ENCODE measurements at places on chromosomes 5 and 9.

DNA sequence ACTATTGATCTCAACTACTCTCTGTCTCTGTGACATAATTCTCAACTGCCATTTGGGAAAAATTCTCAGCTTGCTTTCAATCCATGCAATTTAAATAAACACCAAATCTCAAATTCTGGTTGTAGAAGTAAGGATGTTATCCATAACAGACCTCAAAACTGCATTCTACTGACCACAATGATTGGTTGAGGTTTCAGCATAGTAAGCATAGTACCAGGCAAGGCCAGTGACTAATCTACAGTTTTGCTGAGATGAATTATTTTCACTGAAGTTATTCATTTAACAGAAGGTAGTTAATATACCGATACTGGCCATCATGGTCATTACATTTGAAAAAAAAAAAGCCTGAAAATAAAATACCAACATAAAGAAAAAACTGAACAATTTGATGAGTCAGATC, 488.0 kb upstream of the CDH18 start:
- no peak for DNase-seq

GRCh38 chr5:148626081-148626613, 28.2 kb downstream of the HTR4 start:
- DNase-seq, result no peak

DNA sequence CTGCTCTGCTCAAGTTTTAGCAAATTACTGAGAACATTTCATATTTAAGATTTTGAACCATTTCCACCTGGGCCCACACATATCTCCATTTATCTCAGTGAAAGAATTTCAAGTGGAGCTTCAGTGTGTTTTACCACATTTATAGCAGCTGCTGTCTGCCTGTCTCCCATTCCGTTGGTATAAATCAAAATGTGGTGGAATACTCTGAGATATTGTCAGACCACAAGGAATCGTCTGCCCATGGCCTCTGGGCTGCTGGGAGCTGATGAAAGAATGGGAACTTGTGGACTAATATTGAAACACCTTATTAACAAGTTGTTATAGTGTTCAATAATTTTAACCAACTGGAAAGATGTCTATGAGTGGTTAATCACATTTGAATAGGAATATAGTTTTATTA, 33.3 kb downstream of the MAST4 start:
- DNase-seq, result no peak

DNA sequence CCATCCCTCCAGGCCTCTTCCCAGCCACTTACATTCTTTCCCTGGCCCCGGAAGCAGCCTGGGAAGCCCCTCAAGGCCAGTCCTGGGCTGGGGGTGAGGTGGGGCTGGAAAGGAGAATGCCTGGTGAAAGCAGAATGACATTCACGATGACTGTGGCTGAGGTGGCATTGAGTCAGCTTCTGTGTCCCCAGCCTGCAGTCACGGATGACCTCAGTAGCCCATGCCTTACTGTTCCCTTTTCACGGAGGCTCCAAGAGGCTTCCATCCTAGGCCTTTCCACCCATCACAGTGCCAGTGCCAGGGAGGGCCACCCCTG, 2.7 kb downstream of the PRDM12 start:
- no peak for DNase-seq

GRCh38 chr5:148965511-148966265, 97.2 kb downstream of the SH3TC2 start:
- DNase-seq, result peak; percentile 94

- DNase-seq, result no peak
These were observed 55.6 kb downstream of the FANCC start for GRCh38 chr9:95261890-95262289.

- no peak for DNase-seq
These were observed 391.1 kb downstream of the ADGRV1 start for GRCh38 chr5:90949469-90950358.

DNA sequence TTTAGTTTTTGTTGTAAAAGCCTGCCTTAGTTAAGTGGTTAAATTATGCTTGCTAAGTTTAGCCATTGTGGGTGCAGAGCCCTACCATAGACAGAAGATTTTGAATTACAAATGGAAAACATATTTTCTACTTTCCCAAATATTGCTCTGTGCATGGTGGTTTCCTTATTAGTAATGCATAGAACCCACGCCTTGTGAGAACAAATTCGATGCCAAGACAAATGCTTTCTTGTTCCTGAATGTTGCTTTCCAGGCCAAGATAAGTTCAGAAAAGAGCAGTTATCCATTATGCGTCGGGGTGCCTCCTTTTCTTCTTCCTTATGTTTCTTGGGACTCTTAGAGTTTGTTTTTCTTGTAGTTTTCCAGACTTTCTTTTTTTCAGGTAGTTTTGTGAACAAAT, 31.0 kb upstream of the GARNL3 start:
- DNase-seq, result no peak

DNA sequence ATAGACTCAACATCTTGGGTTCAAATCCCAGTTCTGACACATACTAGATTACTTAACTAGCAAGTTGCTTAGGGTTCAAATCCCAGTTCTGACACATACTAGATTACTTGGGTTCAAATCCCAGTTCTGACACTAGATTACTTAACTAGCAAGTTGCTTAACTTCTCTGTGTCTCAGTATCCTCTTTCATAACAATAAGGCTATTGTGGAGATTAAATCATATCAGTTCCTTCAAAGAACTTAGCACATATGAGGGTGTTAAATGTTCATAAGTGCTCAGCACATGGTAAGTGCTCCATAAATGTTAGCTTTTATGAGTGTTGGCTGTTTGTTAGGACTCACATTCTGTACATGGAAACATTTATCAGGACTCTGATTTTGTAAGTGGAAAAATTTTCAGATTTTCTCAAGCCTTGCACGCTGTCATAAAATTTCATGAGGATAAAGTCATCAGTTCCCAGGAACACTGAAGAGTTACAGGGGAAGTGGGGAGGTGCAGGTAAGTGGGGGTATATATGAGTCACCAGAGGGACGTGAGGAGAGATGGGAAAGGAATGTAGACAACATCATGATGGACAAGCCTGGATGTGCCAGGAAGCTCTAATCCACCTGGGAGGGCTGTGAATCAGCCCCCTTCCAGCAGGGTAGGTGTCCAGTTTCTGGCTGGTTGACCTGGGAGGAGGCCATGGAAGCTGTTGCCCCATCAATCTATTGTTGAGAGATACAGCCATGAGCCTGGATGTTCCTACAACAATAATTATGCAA, 532.2 kb upstream of the WWC1 start:
- no peak for DNase-seq

- DNase-seq, result no peak
These were observed 7.1 kb downstream of the NFX1 start for GRCh38 chr9:33297432-33297831.

GRCh38 chr5:77452351-77452750, 39.8 kb downstream of the WDR41 start:
- no peak for DNase-seq

DNA sequence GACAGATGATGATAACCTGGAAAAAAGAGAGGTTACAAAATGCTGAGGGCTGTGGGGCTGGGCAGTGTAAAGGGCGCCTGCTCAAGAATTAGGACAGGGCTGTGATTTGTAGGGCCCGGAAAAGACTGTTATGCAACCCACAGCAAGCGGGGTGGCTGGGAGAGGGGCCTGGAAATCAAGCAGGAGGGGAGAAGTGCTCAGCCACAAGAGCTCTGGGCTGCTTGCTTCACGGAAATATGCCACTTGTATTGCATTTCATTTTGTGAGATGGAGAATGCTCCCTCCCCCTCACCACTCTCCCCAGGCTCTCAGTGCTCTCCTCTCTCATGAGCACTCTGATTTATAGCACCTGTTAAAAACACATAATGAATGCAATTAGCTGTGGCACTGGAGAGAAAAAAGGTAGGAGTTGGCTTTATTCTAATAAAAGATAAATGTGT, 8.4 kb upstream of the HAND1 start:
- no peak for DNase-seq

GRCh38 chr9:133075925-133076630, 14.3 kb downstream of the CEL start:
- DNase-seq, result peak; percentile 87

DNA sequence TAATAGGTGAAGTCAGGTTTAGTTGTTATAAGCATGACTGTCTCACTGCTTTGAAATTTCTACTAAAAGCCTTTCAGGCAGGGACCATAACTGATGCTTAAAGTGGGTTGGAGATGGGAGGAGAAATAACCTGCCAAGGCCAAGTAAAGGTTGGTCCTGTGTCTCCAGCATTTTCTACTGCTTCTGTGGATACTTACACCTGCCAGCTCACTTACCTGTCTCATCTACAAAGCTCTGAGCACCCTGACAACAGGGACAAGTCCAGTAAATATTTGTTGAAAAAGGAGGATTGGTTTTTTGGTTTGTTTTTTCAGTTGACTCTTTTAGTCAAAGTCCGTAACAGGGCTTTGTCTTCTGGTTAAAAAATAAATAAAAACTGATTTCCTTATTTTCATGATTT, 38.6 kb downstream of the GRAMD2B start:
- no peak for DNase-seq

GRCh38 chr9:76571288-76571687, 112.3 kb downstream of the GCNT1 start:
- peak; percentile 30 for DNase-seq

DNA sequence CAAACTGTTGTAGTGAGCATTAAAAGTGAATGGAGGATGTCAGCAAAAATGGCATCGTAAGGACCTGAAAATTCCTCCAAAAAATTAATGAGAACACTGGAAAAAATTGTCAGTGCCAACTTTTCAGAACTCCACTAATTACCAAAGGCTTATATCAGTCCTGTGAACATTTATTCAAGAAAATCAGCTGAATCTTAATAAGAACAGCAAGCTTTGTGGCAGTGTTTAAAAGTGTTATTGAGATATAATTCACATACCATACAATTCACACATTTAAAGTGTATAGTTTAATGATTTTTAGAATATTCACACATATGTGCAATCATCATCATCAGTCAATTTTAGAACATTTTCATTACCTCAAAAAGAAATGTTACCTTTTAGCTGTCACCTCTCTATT, 57.6 kb downstream of the G3BP1 start:
- no peak for DNase-seq

GRCh38 chr9:32839013-32839885, 55.9 kb downstream of the TMEM215 start:
- no peak for DNase-seq

DNA sequence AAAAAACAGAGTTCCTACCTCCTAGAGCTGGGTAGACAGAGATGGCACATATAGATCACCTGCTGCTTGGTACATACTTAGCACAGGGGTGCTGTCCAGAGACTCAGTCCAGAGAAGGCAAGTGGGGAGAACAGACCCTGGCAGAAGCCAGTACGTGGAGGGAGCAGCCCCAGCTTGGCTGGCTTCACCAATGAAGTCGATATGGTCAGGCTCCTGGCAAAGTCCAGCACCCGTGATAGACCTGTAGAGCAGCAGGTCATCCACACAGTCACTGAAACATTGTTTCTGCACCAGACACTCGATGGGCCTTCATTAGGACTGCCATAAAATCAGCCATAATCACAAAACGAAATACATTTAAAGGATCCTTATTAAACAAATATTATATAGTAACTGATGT, 45.8 kb downstream of the WHRN start:
- no peak for DNase-seq

GRCh38 chr9:23492126-23493002, 333.7 kb downstream of the ELAVL2 start:
- DNase-seq, result peak; percentile 73

DNA sequence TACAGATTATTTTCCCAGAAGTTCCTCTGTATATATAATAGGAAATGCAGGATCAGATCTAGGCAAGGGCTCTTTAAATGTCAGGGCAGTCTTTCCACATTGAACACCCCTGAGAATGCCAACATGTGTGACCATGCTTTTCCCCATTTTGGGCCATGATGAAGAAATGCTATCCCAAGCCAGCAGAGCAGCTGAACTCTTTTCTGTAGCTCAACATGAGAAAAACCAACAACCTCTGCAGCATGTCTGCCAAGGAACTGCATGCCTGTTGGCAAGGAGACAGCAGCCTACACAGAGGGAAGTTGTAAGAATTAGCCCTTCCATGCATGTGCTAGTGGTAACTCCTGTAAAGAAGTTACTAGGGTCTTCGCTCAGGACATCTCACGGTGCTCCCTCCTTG, 9.5 kb upstream of the IFNK start:
- no peak for DNase-seq

- no peak for DNase-seq
These were observed 703.9 kb downstream of the BRINP1 start for GRCh38 chr9:118665226-118665919.

DNA sequence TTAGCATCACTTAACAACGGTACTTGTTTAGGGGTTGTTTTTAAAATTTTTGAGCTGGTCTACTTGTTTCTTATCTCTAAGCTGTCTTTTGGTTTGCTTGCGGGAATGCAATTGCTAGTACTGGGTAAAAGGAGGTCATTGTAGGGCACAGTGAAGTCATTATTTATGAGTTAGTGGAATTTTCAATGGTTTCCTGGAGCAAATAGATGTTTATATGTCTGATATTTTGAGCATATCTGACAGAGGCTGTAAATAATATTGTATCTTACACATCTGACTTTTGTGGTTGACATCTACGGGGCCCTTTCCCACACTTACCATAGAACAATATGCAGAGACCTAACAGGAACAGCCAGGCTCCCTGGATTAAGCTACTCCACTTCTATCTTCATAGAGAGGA, 90.4 kb upstream of the IL6ST start:
- DNase-seq, result no peak

DNA sequence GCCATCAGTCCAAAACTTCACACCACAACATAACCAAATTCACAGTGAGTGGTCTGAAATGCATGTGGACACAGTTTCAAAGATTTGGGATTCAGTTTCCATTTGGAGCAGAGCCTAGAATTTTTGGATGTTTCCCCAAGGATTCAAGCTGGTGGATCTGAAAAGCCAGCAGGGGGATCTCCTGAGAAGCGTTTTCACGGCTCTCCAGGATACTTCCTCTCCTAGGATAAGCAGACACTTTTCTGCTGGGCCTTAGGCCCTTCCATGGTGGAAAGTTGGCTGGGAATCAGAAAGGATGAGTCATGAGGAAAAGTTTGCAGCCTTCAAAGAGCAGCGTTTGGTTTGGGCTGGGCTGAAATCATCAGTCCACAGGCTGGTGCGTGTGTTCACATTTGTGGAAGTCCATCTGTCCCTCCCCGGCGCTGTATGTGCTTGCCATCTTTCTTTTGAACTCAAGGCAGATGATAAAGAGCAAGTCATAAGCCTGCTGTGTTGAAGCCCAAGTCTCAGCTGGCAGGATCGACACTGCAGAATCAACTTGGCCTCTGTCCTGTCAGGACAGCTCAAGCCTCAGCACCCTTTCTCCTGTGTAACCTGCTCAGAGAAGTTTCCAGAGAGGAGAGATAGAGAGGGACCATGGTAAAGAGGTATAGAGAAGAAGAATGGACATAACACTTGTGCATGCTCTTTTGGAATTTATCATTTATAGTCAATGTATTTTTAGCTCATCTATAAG, 152.6 kb upstream of the MSX2 start:
- DNase-seq, result peak; percentile 88

- DNase-seq, result no peak
These were observed 15.0 kb upstream of the VAV2 start for GRCh38 chr9:134007150-134007549.

All from adipocyte (in vitro differentiated cells).